ENCODE measurements at places on chromosomes 16 and 17.

DNA sequence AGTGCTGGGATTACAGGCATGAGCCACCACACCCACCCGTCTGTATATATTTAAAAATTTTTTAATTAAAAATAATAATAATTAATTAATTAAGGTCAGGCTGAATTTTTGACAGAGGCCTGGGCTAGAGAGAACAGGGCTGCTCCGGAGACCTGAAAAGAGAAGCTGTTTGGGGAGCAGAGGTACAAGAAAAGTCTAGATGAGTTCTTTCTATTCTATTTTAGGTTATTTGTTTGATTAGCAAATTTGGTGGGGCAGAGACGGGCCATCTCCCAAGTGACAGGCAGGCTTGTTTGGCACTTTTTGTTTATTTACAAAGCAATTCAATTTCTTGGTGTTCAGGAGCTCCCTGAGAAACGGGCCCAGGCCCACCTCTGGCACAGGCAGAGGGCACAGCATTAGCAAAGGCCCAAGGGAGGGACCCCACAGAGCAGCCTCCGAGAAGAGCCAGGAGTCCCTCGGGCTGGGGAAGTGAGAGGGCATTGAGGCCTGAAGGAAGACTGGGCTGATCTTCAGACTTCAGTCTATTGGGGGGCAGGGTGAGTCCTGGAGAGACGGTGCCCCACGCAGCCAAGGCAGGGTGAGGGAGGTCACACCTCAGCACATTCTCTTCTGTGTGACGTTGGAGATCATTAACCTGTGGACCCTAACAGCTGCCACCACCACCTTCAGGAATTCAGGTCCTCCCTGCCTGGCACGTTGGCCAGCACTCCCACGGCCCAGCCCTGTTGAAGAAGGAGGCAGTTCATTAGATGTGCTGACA lies 10.8 kb upstream of the RIPOR1 start:
- peak; percentile 26 for DNase-seq

DNA sequence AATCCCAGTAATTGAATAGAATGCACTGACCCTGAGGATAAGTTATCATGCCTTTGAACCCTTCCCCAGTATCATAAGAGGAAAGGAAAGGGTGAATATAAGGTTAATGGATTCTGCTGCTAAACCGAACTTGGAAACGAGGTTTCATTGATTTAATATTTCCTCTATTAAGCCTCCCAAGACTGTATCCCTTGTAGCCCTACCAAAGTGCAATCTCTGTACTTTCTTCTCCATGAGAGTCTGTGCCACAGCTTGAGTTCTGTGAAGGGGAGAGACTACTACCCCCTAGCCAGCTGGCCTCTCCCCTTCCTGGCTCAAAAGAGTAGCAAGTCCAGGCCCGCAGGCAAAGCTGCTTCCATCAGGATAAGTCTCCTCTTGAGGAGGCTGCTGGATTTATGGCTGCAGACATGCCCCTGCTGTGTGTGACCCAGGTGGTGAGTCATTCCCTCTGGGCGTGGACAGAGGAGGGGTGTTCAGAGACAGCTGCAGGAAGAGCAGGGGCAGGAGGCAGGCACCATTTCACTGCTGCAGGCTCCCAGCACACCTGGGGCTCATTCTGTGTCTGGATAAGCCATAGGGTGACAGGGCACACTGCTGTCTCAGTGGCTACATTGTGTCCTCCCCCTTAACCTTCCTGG lies 58.4 kb downstream of the TOM1L2 start:
- DNase-seq, result peak; percentile 38

DNA sequence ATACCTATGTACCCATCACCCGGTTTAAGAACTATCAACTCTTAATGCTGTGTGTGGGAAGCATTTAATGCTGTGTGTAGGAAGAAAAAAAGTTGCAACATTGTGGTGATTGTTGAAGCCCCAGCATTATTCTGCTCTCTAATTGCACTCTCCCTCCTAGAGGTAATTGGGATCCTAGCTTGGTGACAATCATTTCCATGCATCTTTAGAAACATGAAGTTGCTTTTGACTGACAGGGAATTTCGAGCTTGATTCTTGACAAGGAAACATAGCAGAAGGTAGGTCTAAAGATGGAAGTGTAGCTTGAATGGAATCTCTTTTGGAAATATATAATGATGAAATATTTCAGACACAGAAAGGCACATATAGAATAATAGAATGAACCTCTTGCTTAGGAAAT lies 27.3 kb downstream of the HEXIM2 start:
- no peak for DNase-seq

DNA sequence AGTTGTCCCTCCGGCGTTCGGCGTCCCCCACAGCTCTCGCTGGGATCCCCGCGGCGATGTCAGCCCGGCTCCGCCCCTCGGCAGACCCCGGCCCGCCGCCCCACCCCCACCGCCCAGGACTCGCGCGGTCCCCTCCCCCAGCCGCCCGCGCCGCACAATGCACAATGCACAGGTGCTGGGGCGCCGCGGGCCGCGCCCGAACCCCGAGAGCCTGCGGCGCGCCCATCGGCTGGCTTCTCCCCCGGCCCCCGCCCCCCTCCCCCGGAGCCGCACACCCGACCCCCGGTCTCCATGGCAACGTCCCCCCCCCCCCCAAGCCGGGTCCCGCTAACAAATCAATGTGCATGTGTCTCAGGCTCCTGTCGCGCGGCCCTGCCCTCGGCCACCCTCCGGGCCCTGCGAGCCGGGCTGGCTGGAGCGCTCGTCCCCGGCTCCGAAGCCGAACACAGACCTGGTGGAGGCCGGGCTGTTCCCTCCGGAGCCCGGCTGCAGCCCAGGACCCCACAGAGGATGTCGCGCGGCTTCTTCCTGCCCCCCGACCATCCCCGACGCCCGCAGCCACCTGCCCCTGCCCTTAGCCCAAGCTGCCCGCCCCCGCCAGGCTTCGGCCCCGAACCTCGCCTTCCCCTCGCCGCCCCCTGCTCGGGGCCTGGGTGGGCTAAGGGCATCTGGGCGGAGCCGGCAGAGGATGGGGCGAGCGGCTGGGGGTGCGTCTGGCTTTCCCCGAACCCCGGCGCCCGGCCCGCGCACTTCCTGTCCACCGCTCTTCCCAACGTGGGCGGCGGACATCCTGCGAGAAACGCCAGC lies 818 bp upstream of the CBX8 start:
- no peak for DNase-seq
